ENCODE measurements at places on chromosomes 11 and 22.

GRCh38 chr22:39719559-39720450 lies 149.3 kb downstream of the CACNA1I start:
- no peak for DNase-seq

DNA sequence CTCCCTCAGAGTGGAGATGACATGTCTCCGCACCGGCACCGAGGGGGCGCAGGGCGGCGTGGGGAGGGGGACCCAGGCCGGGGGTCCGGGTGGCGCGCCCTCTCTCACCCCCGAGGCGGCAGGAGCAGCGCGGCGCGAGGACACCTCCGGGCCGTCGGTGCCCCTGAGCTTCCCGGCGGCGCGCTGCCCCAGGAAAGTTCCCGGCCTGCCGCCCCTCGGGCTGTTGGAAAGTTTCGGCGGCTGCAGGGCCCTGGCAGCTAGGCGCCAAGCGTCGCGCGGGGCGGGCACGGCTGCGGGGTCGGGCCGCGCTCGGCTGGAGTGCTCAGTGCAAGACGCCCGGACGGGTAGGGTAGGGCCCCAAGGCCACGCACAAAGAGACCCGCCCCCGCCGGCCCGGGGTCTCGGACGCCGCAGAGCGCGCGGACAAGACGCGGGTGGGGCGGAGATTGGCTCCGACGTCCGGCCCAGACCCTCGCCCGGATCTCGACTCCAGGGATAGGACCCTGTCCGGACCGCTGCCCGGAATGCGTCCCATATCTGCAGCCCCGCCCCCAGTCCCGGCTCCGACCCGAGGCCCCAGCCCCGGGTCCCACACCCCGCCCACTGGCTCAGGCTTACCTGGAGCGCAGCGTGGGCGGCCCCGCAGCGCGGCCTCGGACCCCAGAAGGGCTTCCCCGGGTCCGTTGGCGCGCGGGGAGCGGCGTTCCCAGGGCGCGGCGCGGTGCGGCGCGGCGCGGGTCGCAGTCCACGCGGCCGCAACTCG lies 471 bp downstream of the ARVCF start:
- DNase-seq = peak; percentile 10

GRCh38 chr11:72321381-72321996 lies 77.5 kb upstream of the PHOX2A start:
- no peak for DNase-seq

DNA sequence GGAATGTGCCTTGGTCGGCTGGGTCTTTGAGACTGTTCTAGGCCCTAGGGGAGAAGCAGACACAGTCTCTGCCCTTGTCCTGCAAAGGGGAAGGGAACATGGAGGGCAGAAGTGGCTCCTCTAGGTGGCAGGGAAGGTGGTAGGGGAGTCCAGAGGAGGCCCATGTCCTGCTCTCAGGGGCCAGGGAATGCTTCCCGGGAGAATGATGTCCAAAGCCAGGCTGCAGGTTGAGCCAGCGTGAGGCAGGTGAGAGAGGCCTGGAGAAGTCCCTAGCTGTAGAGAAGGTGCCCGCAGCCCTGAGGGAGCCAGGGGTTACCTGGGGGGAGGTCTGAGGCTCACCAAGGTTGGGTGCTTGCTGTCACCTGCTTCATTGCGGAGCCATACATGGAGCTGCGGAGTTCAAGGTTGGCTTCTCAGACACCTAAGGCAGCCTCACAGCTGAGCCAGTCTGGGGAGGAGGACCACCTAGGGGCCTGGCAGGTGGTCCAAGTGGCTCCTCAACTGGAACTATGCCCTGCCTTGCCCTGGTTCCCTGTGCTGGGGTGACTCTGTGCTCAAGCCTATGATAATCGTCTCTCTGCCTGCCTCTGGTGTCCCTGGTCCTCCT lies 46.1 kb downstream of the SMIM38 start:
- no peak for DNase-seq

DNA sequence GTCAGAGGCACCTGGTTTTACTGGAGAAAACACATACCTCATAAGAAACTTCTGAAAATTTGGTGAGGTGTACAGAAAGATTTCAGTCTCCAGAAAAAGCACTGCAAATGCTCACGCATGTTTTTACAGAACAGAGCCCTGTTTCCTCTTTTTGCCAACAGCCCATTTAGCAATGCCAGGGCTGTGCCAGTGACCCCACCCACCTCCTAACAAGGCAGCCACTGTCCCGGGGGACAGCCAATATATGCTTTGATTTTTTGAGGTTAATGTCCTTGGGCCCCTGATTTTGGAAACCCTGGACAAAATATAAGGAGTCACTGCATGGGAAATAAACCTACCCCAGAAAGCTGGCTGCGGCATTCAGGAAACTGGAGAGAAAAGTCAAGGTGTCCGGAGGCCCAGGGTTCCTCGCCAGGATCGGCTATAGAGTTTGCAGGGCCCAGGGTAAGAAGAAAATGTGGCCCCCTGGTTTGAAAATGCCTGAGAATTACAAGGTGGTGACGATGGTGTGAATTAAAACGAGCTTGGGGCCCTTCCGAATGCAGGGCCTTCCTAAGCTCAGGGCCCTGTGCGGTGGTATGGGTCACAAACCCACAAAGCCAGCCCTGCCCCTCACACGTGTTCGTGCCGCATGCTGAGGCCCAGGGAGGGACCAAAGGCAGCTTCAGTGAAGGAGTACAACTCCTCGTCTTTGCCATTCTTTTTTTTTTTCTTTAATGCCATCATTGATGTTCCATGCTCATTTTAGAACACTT lies 71.1 kb upstream of the WNT7B start:
- no peak for DNase-seq

- no peak for DNase-seq
Measured at GRCh38 chr22:49072996-49073645, 754.6 kb downstream of the BRD1 start.

DNA sequence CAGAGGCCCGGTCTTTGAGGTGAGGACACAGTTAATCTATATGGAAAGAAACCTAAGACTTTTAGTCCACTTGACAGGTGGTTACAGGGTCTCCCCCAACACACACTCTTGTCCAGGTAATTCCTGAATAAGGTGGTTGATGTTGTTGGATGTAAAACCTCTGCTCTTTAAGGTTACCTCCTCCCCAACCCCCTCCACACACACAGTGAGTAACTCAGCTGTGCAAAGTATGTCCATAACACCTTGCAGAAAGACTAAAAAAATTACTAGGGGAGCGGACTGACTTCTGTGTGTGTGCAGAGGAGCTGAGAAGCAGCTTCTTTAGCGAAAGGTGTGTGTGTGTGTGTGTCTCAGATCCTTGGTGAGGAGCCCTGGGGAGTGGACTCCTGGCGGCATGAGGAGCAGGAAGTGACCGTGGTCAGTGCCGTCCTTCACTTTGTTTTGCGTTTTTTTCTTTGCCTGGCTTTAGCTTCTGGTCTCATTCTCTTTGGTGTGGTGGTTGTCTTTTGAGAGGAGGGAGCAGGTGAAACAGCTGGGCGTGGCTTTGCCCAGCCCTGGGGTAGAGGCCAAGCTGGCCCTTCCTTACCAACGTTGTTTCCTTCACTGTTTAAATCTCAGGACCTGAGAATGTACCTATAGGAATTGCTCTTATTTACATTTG lies 1.7 kb downstream of the ZBED4 start:
- no peak for DNase-seq

- no peak for DNase-seq
Measured at GRCh38 chr11:77152846-77153245, 24.8 kb downstream of the MYO7A start.

DNA sequence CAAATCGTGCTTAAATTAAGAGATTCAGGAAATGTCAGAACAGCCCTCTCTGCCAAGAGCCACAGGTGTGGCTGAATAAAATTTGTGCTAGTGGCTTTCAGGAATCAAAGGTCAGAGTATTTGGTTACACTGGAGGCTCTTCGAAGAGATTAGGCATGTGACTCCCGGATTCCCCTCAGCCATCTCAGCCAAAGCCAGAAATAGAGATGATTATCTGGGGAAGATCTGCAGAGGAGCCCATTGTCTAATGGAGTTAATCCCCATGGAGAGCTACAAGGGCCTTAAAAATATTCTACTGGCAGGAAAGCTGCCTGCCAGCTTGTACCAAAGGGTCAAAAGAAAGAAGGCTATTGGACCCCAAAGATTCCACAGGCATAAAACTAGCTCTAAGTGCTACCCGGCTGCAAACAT lies 1259.5 kb downstream of the TBC1D22A start:
- DNase-seq = no peak

- DNase-seq = no peak
Measured at GRCh38 chr11:76234021-76234415, 27.7 kb upstream of the WNT11 start.

DNA sequence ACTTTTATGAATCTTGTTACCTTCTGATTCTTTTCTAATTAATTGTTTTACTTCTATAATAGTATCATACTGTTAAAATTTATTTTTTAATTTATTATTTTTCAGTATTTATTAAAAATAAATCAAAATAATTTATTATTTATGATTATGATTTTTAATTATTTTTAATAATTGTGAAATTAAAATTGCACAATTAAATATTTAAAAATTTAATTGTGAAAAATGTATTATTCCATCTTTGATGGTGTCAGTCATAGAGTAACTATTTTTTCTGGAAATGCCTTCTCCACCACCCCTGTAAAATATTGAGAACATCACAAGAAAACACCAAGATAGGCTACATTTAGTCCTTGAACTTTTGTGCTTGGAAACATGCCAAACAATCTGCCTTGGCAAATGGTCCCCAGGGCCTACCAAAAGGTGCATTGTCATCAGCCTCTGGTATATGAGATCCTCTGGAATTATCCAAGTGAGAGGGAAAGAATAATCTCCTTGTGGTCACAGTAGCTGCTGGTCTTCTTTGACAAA lies at the start of gene OR8H2:
TSS of gene OR8H2 (plus strand) at position 478 of the 528 bp plus-strand sequence. CDS start 1,356 bp downstream, outside the sequence.
- DNase-seq = no peak

DNA sequence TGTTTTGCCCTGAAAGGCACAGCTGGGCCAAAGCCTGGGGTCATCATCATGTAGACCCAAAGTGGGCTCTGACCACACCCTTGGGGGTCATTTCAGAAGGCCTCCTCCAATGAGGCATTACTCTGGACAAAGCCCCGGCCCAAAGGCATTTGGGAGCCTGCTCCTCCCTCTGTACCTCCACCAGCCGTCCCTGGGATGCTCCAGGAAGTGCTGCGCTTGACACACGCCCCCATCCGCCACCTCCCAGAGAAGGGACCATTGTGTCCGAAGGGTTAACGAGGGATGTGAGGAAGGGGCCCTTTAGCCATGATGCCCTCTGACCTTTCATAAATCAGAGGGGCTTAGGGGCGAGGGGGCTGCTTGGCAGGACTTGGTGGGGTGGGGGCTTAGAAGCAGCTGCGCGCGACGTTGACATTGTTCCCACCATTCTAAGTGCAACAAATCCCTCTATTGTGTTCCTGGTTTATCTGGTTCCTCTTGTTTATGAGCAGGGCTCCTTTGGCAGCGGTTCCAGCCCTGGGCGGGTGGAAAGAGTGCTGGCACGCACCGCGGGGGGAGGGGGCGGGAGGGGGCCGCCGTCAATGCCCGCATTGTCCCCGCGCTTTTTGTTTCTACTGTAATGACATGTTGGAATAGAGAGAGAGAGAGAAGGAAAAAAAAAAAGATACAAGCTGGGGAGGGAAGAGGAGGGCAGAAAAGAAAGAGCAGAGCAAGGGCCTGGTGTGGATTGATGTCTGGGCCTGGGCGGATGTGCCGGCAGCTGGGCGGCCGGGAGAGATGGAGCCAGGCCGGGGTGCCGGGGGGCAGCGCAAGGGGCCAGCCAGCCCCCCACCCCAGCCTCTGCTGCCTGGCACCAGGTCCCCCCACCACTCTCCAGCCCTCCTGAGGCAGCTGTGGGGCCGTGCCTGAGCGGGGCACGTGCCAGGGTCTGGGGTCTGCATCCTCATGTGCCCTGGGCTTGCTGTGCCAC lies 32.1 kb upstream of the SOX10 start:
- DNase-seq = no peak

DNA sequence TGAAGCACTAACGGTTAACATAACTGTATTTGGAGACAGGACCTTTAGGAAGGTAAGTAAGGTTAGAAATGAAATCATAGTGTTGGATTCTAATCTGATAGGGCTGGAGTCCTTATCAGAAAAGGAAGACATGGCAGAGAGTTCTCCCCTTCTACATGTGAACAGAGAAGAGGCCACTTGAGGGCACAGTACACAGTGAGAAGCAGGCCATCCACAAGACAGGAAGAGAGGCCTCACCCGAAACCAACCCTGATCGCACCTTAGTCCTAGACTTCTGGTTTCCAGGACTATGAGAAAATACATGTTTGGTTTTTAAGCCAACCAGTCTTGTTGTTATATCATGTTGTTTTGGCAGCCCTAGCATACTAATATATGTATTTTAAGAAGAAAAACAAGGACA lies 170.0 kb downstream of the LRRC4C start:
- no peak for DNase-seq

DNA sequence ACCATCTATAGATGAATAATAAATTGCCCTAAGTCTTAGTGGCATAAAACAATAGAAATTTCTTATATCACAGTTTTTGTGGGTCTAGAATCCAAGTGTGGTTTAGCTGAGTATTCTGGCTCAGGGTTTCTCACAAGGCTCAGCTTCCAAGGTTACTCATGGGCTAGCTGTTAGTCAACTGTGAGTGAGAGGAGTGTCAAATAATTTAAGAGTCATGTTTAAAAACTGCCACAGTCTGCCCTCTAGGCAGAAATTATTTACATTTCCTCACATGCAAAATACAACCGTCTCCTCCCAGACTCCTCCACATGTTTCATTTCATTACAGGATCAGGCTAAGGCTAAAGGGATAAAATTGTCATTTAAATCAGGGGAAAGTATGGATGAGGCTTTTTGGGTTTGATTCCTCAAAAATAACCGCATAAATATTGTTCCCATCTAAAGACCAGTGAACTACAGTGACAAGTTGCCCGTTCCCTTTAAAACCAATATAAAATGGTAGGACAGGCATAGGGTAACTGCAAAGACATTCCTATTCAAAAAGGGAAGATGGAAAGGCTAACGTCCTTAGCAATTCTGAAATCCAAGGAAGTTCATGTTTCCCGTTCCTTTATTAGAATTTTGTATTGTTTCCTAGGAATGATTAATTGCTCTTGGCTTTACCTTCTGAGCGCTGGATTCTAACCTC lies 324.3 kb downstream of the DYNC2H1 start:
- DNase-seq = no peak

GRCh38 chr11:134536219-134536618 lies 124.2 kb upstream of the B3GAT1 start:
- DNase-seq = no peak

GRCh38 chr11:68373189-68373814 lies 60.9 kb downstream of the LRP5 start:
- no peak for DNase-seq

DNA sequence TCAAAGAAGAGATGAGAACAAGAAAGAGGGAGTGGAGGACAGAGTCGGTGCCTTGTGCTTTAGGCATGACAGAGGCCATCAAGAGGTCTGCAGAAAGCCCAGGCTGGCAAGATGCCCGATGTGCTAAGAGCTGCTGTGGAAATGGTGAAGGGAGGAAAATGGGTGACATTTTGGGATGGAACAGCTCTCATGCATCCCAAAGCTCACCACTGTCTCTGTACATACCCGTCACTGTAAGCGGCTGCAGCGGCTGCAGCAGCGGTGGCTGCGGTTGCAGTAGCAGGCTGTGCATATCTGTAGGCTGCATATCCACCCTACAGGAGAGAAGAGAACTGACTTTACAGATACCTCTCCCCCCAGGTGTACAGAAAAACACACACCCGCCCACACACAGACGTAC lies 28.6 kb downstream of the APOL5 start:
- DNase-seq = no peak

- DNase-seq = no peak
Measured at GRCh38 chr11:39288011-39288410, 2171.4 kb downstream of the LRRC4C start.
